ENCODE measurements at places on chromosomes 12 and 14. TPM values are rescaled to one million over a fixed set of nuclear protein-coding genes. Genes with fewer than 3 reads are reported as not detected.

NXPH4 gene
- total RNA-seq, result 0.73 TPM

TCTN2 gene
- 13.6 TPM for total RNA-seq

USP44 gene
- 0.78 TPM for total RNA-seq

CLEC4D gene
- total RNA-seq, result not detected

OR11H12 gene
- total RNA-seq, result not detected

NEK9 gene
- total RNA-seq, result 29.8 TPM

KRT5 gene
- total RNA-seq, result 0.20 TPM

TMEM30B gene
- 0.20 TPM for total RNA-seq

SYT1 gene
- 1.4 TPM for total RNA-seq

LRIG3 gene
- 50.7 TPM for total RNA-seq

KTN1 gene
- total RNA-seq, result 162 TPM
